ENCODE measurements at places on chromosomes 1 and 21. TPM values are rescaled to one million over a fixed set of nuclear protein-coding genes. Genes with fewer than 3 reads are reported as not detected.

The TGFB2 gene
- not detected for total RNA-seq

- DNase-seq: peak; percentile 53
- H3K4me3 ChIP-seq: no peak overlapping the region
- no peaks in the 10 kb centered on the region for H3K36me3 ChIP-seq
- H3K4me1 ChIP-seq: peaks cover 18% of the 10 kb centered on the region
- H3K27ac ChIP-seq: peak overlapping the region; percentile 48
Observed at GRCh38 chr1:160781186-160781766, 14.7 kb upstream of the LY9 start.

- no peak for DNase-seq
- no peaks in the 10 kb centered on the region for H3K27me3 ChIP-seq
- no peaks in the 10 kb centered on the region for H3K4me1 ChIP-seq
- no peak overlapping the region for H3K4me3 ChIP-seq
- H3K36me3 ChIP-seq: no peaks in the 10 kb centered on the region
Observed at GRCh38 chr21:22900490-22900889, 1902.3 kb downstream of the NCAM2 start.

The AKT3 gene
- total RNA-seq: 39.1 TPM

- H3K27ac ChIP-seq: no peak overlapping the region
- peaks cover 18% of the 10 kb centered on the region for H3K27me3 ChIP-seq
- H3K4me3 ChIP-seq: no peak overlapping the region
- peak; percentile 72 for DNase-seq
Observed at GRCh38 chr1:41282679-41283317, 40.7 kb upstream of the SCMH1 start.
